ENCODE measurements at places on chromosomes 13 and 19. TPM values are rescaled to one million over a fixed set of nuclear protein-coding genes. Genes with fewer than 3 reads are reported as not detected.

DNA sequence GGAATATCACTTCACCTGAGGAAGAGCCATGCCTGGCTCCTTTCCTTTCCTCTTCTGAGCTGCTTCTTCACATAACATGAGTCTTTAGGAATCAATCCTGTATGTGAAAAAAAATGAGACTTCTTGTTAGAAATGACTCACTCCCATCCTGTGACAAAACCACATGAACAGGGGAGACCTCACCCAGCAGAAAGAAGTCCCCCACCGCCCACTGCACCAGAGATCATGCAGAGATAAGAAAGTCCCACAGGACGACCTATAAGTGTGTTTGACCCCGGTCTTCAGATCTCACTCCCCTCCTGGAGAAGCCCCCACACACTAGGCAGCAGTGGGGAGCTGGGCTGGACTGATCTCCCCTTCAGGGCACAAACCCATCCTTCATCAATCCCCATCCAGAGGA is 7.8 kb downstream of the ZNF600 start:
- peak overlapping the region; percentile 49 for H3K4me3 ChIP-seq
- no peaks in the 10 kb centered on the region for H3K27me3 ChIP-seq
- H3K36me3 ChIP-seq: peaks cover 87% of the 10 kb centered on the region
- H3K4me1 ChIP-seq: peaks cover 30% of the 10 kb centered on the region
- no peak for DNase-seq

GRCh38 chr13:106449096-106449495 is 86.4 kb downstream of the EFNB2 start:
- H3K4me1 ChIP-seq: no peaks in the 10 kb centered on the region
- H3K27ac ChIP-seq: no peak overlapping the region
- no peaks in the 10 kb centered on the region for H3K36me3 ChIP-seq
- H3K4me3 ChIP-seq: no peak overlapping the region
- H3K27me3 ChIP-seq: peaks cover 9% of the 10 kb centered on the region

CYP2F1 gene
- not detected for total RNA-seq

DNA sequence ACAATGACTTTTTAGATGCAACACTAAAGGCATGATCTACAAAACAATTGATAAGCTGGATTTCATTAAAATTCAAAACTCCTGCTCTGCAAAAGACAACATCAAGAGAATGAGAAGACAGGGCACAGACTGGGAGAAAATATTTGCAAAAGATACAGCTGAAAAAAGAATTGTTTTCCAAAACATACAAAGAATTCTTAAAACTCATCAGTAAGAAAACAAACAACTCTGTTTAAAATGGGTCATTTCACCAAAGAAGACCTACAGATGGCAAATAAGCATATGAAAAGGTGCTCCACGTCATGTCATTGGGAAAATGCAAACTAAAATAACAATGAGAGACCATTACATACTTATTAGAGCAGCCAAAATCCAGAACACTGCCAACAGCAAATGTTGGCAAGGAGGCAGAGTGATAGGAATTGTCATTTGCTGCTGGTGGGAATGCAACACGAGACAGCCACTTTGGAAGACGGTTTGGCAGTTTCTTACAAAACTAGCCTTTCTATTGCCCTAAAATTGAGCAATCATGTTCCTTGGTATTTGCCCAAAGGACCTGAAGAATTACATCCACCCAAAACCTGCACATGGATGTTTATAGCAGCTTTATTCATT is 39.2 kb downstream of the FLT1 start:
- H3K4me1 ChIP-seq: no peaks in the 10 kb centered on the region
- no peaks in the 10 kb centered on the region for H3K27me3 ChIP-seq
- DNase-seq: no peak
- H3K36me3 ChIP-seq: no peaks in the 10 kb centered on the region

TMEM38A gene
- 1.5 TPM for total RNA-seq
